ENCODE measurements at places on chromosomes 11 and 22.
A peak's percentile ranks its signal among the peaks of the same experiment; 100 is the strongest.

DNA sequence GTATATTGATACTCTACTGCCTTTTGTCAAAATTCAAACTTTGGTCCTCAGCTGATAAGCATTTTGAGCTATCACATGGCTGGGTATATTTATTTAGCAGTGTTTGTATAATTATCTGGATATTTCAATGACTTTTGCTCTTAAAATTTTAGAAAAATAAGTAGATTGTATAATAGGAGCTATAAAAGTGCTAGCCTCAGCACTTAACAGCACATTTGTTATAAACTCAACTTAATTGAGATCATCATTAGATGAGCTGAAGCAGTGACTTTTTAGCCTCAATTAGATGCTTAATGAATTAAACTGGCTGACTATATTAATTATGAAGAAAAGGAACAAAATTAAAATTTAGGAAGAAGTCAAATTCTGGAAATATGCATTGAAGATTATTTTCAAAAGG, 429.9 kb downstream of the DYNC2H1 start:
- no peak for DNase-seq

- no peak for DNase-seq
Observed at GRCh38 chr11:130633466-130633865, 185.0 kb downstream of the ADAMTS15 start.

GRCh38 chr11:128135451-128135850, 451.9 kb downstream of the ETS1 start:
- DNase-seq = peak; percentile 27

DNA sequence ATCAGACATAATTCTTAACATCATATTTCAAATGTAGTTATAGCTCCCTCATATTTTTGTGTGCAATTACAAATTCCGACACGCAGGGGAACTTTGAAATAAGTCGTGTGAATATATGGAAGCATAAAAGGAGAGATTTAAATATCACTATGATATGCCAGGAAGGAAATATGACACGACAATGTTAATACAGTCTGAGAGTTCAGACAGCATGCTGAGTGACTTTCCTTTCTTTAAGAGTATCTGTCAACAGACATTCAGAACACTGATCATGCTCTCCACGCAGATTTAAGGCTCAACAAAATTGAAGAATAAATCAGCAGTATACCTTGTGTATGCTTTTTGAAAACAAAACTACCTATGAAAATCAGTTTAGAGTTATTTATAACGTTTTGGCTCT, 232.6 kb upstream of the CARD18 start:
- no peak for DNase-seq

DNA sequence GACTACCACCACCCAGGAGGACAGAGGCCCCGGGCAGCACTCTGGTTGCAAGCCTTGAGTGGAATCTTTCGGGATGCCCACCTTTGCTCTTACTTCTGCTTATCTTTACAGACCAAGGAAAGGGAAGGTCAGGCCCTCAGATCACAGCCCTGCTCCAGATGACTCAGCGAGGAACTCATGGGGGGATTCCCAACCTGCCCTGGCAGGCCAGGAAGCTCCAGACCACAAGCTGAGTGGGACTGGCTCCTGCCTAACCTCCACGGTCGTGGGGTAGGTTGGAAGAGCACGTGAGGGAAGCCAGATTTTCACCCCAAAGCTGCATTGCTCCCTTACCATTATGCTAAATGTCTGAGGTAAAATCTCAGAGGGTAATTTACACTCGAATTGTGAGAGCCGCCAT, 11.8 kb downstream of the TBC1D10A start:
- no peak for DNase-seq

DNA sequence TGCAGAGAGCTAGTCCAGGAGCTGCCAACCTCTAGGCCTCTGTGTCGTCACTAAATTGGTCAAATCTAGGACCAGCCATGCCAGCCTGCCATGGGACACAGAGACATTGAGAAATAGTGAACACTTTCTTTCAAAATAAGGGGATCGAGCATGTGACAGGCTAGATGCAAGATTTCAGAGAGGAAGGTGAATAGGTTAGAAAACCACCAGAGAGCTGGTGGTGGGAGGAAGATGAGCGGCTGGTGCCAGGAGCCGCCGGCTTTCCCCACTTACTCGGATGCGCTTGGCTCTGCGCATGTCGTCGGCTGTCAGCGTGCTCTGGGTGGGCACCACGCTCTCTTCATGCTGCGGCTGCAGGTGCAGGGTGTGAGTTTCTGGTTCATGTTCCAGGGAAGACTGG, 35.4 kb upstream of the NFRKB start:
- no peak for DNase-seq

DNA sequence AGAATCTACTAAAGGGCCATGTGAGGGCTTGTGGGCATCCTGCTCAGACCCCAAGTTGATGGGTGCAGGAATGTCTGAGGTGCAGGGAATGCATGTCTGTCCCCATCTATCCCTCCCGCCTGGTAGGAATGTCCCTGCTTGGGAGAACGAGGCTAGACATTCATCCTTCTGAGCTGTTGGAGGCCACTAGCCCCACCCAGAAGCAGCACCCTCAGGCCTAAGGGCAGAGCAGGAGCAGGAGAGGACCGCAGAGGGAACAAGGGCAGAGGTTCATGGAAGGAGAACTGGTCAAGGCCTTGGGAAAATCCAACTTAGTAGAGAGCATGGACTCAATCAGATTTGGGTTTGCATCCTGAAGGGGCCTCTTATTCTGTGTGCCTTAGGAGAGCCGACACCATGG, 22.1 kb upstream of the LMO1 start:
- no peak for DNase-seq

All from prostate gland (tissue), 2 donors.